ENCODE measurements at places on chromosomes 12 and 14.
A peak's percentile ranks its signal among the peaks of the same experiment; 100 is the strongest.

DNA sequence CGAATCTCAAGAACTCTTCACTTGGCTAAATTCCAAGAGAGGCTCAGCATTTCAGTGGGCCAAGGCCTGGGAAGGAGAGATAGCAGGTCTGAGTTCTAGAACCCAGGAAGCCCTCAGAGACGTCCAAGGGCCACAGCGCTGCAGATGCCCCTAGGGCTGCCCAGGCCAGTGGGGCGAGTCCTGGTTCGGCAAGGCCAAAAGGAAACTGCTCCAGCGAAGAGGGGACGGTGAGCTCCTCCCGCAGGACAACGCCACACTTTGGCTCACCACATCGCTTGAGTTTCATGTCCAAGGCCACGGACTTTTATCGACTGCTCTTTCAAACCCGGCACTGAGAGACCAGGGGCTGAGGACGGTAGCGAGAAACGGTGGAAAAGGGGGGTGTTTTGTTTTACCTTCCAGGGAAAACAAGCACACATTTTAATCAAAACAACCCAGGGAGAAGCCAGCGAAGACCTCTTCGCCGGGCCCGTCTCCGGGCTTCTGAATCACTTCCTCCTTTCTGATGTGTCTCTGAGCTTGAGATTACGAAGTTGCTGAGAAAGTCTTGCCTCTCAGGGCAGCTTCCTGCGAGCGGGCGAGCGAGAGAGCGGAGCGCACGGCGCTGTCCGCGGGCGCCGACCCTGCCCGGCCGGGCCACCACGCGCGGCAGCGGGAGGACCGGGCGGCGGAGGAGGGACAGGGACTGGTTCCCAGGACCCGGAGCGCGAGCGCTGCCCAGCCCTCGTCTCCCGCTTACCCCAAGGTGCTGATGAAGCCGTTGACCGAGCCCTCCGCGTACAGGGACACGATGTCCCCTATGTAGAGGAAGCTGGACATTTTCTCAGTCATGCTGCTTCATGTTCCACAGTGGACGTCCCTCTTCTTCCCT lies 808 bp downstream of the ITPR2 start:
- DNase-seq: peak; percentile 28

DNA sequence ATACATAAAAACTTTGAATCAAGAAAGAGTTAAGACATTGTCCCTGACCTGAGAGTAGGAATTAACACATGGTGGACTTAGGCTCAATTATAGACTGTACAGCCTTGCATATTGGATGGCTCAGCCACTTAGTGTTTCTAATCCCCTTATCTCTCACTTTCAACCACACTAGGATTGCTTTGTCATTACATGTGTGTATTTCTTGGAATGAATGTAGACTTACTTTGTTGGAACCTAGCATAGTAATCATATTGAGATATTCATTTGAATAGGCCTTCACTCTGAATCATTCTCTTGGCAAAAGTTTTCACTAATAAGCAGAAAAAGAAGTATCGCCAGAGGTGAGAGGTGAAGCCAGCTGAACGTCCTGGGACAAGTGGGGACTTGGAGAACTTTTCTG lies 1973.9 kb upstream of the FLRT2 start:
- no peak for DNase-seq

GRCh38 chr12:104462931-104463339 lies 6.2 kb downstream of the CHST11 start:
- no peak for DNase-seq

GRCh38 chr12:25529738-25530137 lies 23.3 kb downstream of the LMNTD1 start:
- DNase-seq: no peak

- DNase-seq: no peak
Observed at GRCh38 chr14:81298911-81299310, 78.2 kb upstream of the GTF2A1 start.

GRCh38 chr12:52394836-52395405 lies 9.5 kb upstream of the KRT84 start:
- DNase-seq: no peak

- DNase-seq: no peak
Observed at GRCh38 chr14:80930095-80930494, 11.4 kb downstream of the CEP128 start.

DNA sequence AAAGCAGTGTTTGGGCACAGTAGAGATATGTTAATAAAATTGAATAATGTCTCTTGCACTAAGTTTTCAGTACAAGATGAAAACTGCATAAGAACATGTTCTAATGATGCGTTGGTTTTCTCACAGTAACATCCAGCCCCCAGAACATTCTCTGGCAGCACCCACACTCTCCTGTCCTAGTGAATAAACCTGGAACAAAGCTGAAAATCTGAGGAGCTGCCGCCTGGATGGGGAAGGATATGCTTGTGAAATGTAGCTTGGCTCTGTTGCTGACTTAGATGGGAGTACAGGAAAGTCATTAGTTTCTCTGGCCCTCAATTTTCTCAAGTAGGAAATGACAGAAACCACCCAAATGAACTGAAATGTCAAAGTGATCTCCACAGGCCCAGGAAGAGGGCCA lies 323.8 kb downstream of the APAF1 start:
- peak; percentile 64 for DNase-seq

- DNase-seq: no peak
Observed at GRCh38 chr12:71159878-71160277, 2.1 kb upstream of the TSPAN8 start.

DNA sequence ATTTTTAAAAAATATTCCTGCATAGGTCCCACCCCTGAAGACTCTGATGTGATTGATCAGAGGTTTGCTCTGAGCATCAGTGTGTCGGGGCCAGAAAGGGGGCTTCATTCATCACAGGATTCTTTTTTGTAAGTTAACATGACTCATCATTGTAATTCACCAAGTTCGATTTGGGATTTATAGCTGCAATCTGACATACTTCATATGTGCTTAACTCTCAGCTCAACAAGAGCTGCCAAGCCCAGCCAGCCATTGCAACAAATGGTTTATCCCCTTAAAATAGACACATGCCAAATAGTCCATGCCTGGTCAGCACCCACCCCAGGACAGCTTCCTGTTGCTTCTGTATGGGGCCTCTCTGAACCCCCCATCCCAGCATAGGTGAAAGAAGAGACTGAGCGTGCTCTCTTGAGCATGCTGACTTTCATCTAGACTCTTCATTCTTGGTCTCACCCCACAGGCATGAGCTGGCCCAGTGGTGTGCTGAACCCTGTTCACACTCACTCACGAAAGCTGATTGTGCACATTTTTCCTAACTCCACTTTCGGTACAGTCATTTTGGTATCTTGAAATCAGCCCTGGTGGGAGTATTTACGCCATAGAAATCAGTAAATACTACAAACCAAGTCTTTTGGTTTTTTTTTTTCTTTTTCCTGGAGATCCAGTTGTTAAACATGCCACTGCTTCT lies 101.4 kb downstream of the STAB2 start:
- no peak for DNase-seq

- DNase-seq: no peak
Observed at GRCh38 chr14:74109369-74109768, 24.6 kb downstream of the LIN52 start.

DNA sequence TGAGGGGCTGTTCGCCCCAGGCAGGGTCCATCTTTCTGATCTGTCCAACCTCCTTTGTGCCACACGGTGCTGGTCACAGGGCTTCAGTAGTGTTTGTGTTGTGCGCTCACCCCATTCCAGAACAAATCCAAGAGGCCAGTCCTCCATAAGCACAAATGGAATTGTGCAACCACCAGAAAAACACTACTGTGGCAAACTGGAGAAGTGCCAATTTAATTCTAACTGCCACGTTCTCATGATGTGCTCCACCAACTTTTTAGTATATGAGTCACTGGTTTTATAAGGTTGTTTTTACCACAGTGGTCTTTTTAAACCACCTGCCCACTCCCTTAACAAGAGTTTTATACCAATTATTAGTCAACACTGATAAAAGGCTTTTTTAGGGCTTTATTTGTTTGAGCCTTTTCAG lies 380.2 kb downstream of the NAV3 start:
- DNase-seq: no peak

DNA sequence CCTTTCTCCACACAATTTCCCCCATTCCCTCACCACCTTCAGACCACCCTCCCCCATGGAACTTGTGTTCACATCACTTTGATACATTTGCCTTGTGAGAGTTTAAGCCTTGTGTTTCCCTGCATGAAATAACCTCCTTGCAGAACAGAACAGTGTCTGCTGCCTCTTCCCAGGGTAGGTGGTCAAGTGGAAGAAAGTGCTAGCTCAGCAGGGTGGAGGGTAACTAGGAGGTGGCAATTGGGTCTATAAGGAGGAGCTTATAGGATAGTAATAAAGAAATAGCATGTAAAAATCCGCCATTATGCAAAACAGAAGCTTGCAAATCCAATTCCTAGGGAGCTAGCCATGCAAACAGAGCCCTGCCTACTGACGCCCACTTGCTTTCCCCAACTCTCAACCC lies 13.9 kb upstream of the KRT8 start:
- DNase-seq: no peak

- no peak for DNase-seq
Observed at GRCh38 chr12:49567302-49567610, 686 bp downstream of the MCRS1 start.

- DNase-seq: no peak
Observed at GRCh38 chr12:45575823-45576475, 153.6 kb upstream of the ARID2 start.

DNA sequence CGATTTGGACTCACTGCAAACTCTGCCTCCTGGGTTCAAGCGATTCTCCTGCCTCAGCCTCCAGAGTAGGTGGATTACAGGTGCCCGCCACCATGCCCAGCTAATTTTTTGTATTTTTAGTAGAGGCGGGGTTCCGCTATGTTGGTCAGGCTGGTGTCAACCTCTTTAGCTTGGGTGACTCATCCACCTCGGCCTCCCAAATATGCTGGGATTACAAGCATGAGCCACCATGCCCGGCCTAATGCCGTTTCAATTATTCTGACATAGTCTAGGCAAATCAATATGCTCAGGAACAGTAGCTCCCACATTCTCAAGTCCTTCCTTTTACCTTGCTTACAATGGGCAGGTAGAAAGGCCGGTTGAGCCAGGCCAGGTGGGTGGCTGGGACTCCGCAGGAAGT lies 82.0 kb upstream of the EEA1 start:
- no peak for DNase-seq

All from caudate nucleus (tissue), 63 donors.